ENCODE measurements at places on chromosomes 4 and X.

GRCh38 chrX:54007682-54008081 lies 36.6 kb downstream of the PHF8 start:
- no peak for DNase-seq

GRCh38 chr4:120916937-120917336 lies 5.6 kb downstream of the PRDM5 start:
- DNase-seq: no peak

DNA sequence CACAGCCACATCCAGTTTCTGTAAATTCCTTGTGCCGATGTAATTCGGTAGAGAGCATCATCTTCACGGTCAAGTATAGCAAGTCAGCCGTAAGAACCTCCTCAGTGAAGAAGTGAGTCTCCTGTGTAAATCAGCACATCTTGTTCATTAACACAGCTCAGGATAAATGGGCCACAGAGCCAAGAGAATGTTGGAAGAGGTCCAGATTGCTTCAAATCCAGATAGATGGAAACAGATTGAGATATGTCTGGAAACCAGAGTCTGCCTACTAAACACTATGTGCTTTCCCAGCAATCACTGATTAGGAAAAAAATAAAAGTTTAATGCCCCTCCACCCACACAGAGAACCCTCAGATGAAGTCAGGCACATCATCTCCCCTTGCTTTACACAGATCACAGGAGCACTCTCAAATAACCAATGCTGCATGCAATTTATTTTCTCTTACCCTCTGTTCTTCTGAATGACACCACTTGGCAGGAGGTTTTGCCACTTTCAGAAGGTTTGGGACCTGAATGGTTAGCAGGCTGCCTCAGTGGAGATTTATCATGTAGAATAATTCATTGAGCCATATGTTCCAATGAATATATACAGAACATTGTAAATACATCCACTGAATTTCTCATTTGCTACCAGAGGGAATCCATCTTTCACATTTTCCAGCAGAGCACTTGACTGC lies 357.7 kb downstream of the C4orf33 start:
- DNase-seq: no peak

DNA sequence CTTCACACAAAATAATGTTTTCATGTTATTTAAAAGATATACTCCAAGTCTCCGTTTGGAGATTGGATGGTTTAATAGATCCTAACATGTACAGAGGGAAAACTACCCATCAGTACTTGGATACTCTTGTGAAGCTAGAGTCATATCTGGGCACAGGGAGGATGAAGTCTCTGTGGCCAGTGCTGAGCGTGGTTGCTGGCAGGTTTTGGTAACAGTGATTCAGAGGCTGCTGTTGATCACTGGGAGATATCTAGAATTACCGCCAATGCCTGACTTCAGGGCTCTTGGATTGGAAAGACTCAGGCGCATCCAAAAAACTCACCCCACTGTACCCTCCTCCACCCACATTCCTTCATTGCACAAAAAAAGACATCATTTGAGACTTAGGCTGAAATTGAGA lies 107.2 kb upstream of the PGRMC2 start:
- no peak for DNase-seq

DNA sequence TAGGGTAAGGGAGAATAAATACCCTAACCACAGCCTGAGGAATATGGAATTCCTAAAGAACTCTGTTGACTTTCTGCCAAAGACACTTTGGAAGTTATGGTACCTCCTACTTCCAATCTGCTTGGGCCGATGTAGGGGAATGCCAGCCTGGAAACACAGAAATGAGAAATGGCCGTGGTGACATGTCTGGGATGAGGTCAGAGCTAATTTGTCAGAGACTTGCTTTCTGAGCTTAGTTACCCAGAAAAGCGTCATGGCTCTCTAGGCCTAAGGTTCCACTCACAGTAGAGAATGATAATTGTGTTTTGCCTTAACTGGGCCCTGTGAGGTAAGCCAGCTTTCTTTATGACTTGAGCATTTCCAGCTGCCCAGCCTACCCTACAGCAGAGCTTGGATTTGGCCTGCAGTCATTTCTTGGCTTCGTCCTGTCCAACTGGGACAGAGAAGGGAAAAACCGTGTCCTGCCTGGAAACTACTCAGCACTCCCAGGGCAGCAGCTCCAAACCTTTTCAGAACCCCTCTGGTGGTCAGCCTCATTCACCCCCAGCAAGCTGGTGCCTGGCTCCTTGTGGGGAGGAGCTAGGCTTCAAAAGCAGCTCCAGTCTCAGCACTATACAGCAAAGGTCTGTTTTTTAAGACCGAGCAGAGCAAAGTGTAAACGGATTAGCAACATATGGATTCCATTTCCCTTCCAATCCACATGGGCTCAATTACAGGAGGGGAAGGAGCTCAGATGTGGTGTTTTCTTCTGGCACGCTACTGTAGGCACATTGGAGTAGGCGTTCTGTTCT lies 92.3 kb downstream of the RLIM start:
- no peak for DNase-seq

GRCh38 chr4:27233531-27233930 lies 372.9 kb downstream of the STIM2 start:
- DNase-seq: no peak

DNA sequence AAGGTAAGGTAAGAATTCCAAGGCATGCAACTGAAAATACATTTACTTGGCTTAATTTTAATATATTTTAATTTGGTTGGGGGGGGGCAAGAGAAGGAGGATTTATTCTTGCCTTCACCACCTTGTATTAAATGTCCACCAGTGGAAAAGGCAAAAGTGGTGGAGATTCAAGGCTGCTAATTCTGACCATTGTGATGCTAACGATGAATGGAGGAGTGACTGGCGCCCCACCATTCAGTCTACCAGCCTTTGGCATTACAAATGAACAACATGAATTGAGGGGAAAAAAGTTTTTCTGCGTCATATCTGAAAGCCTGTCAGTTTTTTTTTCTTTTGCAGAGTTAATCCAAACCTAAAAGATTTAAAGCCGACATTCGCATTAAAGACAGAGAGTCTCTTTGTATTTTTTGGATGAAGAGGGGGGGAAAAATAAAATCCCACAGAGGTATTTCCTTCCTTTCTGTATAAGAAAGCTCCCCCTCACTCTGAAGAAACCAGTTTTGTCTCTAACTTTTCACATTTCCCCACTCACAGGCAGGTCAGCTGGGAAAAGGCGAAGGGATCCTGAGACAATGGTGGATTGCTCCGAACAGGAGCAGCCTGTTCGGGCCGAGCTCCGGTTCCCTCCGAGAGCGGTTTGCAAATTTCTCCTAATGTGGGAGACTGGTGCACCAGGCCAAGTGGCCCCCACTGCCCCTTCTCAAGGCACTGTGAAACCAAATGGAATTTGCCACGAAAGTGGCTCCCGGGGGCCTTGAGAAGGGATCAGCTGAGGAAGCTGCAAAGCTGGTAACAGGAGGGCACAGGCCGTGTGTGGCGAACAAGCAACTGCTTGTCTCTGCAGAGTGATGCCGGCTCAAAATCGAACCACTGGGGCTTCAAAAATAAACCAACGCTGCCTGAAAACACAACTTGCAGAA lies 28.1 kb downstream of the SHISA3 start:
- DNase-seq: no peak

DNA sequence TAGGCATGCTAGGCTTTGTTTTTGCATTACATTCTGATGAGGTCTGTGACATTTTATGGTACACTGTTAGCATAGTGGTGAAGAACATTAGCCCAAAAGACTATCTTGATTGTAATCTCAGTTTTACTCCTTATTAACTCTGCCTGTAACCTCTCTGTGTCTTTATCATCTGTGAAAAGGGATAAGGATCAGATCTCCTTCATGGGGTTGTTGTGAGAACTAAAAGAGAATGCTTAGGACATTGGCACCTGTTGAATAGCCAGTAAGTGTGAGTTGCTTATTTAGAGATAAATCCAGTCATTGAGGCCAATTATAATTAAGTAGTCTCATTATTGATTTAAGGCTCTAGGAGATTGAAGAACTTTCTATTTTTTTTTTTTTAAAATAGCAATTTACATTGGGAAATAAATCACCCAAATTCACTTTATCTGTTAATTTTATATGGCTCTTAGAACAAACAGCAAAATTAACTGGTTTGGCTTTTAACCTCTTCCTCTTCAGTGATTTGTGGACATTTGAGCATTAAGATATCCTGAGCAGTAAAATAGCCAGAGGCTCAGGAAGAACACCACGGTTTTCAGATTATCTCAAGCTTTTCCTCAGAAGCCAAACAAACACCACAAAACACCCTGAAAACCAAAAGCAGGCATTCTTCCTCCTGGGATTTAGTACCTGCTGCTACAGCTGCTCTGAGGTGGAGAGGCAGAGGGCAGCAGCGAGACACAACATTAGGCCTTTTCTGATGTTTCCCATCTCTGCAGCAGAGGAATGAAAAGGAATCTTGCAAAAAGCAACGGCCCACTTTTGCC lies 192.9 kb downstream of the ARHGAP10 start:
- no peak for DNase-seq

- DNase-seq: no peak
Observed at GRCh38 chr4:54542119-54542438, 115.7 kb upstream of the KIT start.

GRCh38 chr4:52246827-52247226 lies 195.7 kb downstream of the SPATA18 start:
- no peak for DNase-seq

DNA sequence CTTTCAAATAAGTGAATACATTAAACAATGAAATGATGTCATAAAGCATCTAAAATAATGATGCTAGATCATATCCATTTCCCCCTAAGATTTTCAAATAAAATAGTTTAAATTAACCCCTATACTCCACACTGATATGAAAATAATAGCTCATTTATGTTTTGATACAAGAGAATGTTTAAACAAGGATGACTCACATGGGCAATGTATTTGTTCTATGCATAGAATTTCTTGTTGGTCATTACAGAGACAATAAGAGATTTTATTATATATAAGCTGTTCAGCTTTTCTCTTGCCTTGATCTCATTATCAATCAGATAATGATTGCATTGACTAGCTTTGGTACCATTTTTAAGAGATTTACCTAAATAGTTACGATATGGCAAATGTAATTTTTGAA lies 411.7 kb downstream of the ARHGAP24 start:
- DNase-seq: no peak

GRCh38 chr4:38145741-38146140 lies 185.5 kb downstream of the PTTG2 start:
- no peak for DNase-seq

- no peak for DNase-seq
Observed at GRCh38 chrX:48666649-48667048, 16.9 kb upstream of the WAS start.

- DNase-seq: no peak
Observed at GRCh38 chr4:115126491-115126890, 13.1 kb upstream of the NDST4 start.

GRCh38 chr4:6782846-6783110 lies 251 bp downstream of the KIAA0232 start:
- DNase-seq: no peak

- DNase-seq: no peak
Observed at GRCh38 chr4:23966725-23967124, 76.9 kb upstream of the PPARGC1A start.

- DNase-seq: no peak
Observed at GRCh38 chr4:153062652-153063168, 126.6 kb downstream of the FHDC1 start.

- no peak for DNase-seq
Observed at GRCh38 chr4:9765091-9765490, 16.3 kb upstream of the DRD5 start.

DNA sequence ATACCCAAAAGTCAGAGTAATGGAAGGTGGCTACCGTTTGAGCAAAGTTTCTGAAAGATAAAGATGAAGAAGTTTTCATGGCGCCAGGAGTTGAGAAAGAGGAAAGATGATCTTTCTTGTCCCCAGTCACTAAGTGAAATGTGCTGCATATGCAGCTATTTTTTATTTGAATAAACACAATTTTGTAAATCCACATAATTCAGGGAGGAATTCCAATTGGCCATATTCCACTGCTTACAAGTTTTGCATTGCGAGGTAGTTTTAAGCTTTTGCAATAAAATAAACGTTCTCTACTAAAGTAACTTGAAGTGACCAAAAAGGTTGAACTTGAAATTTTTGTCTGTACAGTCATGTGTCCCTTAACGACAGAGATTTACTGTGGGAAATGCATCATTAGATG lies 139.3 kb upstream of the VCX2 start:
- no peak for DNase-seq

GRCh38 chr4:41661442-41662076 lies 87.0 kb downstream of the PHOX2B start:
- no peak for DNase-seq

DNA sequence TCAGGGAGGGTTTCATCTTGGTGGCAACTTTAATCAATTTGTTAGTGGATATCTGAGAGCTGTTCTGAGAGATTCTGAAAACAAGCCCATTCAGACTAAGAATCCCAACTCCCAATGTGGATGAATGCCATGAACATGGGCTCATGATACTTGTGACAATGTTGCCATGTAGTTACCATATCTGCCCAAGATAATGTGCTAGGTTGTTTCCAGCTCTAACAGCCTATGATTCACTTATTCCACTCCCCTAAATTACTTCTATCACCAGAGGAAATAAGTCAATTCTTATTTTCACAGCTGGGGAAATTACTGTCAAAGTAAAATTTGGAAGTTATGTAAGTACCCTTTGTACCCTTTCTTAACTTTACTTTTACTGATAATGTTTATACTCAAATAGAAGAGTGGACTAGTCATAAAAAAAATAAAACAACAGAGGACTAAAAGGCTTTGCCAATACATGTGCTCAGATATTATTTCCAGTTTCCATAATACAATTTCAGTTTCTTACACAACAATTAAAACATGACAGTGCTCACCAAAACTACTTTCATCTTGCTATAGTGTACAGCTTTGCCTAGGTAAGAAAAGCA lies 1101.7 kb upstream of the INTU start:
- no peak for DNase-seq

- DNase-seq: no peak
Observed at GRCh38 chrX:102339312-102340298, 92.6 kb downstream of the NXF2 start.

DNA sequence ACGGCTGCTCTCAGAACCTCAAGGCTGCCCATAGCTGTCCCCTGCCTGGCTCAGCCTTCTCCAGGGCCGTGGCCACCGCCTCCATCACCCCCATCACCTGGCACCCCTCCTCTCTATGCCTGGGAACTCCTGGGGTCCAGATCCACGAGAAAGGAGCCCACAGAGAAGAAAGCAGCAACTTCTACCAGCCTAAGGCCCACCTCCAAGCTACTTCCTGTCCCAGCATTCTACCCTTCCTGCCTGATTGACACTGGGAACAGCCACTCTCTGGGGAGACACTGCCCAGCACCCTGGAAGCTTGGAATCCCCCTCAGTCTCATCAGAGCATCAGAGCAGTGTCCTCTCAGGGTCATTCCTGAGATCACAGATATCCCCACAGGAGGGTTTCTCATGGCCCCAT lies 36.9 kb upstream of the PROM1 start:
- no peak for DNase-seq

DNA sequence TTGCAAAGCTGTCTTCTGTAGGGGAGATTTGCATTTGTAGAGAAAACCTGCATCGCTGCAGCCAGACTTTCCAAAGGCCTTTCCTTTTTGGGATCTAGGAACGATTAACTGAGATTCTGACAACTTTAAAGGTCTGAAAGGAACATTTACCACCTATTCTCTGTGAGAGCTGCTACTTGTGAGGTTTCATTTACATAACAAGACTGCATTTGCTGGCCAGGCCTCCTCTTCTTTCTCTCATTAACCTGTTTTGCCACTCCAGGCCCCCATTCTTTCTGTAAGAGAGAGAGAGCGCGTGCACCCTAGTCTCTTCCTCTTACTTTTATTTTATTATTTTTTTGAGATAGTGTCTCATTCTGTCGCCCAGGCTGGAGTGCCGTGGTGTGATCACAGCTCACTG lies 31.6 kb downstream of the TMEM31 start:
- no peak for DNase-seq

GRCh38 chr4:107689912-107690587 lies 30.0 kb downstream of the PAPSS1 start:
- no peak for DNase-seq

GRCh38 chrX:41381685-41382084 lies 47.7 kb downstream of the DDX3X start:
- no peak for DNase-seq
